CD4-positive, alpha-beta T cell treated with Interleukin-12 subunit alpha and Interleukin-12 subunit beta, for 1 hour (primary cell): ENCODE measurements at places on chromosomes 2 and 18.

GRCh38 chr2:118974103-118974993 lies 32.4 kb downstream of the MARCO start:
- DNase-seq: no peak

DNA sequence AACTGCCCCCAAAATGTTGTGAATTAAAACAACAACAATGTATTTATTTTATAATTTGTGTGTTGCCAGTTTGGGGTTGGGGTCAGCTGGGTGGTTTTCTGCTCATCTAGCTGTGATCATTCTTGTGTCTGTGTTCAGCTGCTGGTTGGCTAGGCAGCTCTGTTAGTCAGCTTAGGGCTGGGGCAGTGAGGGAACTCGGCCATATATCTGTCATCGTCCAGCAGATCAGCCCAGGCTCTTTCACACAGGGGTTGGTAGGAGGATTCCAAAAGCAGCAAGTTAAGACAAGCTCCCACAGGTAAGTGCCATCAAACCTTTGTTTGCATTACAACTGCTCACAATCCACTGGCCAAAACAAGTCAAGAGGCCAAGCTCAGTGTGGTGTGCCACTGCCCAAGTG lies 121.5 kb downstream of the LPIN1 start:
- DNase-seq: no peak

DNA sequence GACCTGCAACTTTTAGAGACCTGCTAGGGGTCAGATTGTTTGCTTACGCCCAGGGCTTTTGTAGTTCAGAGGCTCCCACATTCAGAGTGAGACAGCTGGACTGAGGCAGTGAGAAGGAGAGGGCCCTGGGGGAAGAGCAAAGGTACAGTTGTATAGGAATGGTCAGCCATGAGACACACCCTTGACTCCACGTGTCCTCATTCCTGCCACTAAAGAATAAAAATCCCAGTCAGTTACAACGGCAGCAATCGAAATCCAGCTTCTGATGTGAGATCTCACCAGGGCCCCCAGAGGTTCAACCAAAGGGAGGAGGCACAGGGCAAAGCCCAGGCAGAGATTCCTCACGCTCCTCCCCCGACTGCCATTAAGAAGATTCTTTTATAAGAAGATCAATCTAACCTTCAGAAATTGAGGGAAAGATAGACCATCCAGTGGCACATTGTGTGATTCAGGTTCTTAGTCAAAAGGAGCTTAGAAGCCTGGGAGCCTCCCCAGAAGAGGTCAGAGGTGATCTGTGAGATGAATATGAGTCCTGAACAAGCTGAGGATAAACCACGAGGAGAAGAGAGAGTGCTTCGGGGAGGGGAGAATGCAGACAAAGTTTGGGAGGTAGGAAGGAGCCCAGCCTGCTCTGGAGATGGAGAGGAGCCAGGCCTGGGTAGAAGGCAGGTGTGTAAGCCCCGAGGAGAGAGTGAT lies 317.0 kb downstream of the CYP26B1 start:
- DNase-seq: no peak

- no peak for DNase-seq
These were observed 18.2 kb downstream of the NRP2 start for GRCh38 chr2:205700331-205701132.

- no peak for DNase-seq
These were observed 124.3 kb downstream of the TMEM17 start for GRCh38 chr2:62381656-62382055.

DNA sequence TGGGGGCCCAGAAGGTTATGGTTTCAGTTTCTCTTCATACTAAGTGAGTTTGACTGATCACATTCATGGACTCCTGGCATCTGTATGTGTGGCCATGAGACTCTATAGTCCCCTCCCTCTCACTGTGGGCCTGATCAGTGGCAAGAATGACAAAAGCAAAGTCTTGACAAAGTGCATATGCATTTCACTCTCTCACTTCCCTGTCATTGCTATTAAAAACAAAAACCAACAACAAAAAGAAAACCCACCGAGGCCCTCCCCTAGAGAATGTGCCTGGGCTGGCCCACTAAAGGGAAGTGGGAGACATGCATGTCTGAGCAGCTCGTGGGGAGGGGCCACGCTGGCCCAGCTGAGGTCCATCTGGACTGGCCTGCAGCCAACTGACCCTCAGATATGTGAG lies 600.1 kb upstream of the RAB6C start:
- DNase-seq: no peak

GRCh38 chr2:138814123-138814898 lies 34.1 kb upstream of the NXPH2 start:
- DNase-seq: no peak

DNA sequence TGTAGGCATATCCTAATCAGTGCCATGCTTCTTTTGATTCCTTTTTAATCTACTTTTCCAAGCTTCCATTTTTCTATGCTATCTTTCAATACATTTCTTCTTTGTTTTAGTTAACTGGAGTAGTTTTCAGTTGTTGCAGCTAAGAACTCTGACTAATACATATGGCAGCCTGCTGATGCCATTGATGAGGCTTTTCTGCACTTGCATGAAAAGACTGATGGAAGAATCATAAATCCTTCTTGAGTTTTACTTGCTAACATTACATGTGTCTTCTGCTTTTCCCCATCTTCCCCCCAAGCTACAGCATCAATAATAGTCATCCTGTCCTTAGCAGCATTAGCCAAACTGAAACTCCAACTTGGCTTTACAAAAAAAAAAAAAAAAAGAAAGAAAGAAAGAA lies 203.3 kb downstream of the LRP1B start:
- no peak for DNase-seq

GRCh38 chr2:219285373-219285735 lies 6.2 kb downstream of the DNAJB2 start:
- no peak for DNase-seq
